ENCODE measurements at places on chromosomes 5 and 9.

DNA sequence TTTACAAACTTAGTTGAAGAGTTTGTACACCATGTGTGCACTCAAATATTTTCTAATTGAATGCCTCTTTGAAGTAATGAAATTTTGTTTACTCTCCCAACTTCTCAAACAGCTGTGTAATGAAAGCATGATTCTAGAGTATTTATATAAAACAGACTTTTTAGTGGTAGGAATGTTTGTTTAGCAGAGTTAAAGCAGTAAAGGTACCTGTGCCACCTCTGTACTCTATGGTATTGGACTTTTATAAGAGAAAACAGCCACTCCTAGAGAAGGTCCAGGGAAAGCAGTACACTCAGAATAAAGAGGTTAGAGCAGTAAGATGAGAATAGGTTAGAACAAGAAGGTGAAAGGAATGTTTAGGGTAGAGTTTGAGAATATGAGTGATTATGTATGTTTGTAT lies 163.1 kb downstream of the CHSY3 start:
- H3K4me3 ChIP-seq: no peak overlapping the region
- H3K36me3 ChIP-seq: no peaks in the 10 kb centered on the region
- H3K4me1 ChIP-seq: no peaks in the 10 kb centered on the region
- no peaks in the 10 kb centered on the region for H3K27me3 ChIP-seq

DNA sequence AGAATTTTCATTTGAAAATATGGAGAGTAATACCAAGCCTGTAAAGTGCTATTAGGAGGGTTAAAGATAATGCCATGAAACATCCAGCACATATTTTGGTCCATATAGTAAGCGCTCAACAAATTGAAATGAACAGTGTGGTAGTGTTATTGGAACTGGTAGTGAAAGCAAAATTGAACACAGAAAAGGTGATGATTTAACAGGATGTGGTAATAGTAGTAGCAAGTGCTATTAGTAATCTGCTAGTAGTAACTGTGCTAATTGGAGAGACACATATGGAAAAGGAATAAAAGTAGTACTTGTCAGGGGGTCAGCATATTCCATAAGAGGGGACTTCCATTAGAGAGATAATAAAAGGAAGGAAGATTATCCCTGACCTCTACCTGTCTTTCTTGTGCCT lies 187.3 kb downstream of the HTR1A start:
- H3K27me3 ChIP-seq: no peaks in the 10 kb centered on the region
- DNase-seq: no peak
- no peak overlapping the region for H3K27ac ChIP-seq
- H3K4me3 ChIP-seq: no peak overlapping the region
- H3K36me3 ChIP-seq: no peaks in the 10 kb centered on the region

DNA sequence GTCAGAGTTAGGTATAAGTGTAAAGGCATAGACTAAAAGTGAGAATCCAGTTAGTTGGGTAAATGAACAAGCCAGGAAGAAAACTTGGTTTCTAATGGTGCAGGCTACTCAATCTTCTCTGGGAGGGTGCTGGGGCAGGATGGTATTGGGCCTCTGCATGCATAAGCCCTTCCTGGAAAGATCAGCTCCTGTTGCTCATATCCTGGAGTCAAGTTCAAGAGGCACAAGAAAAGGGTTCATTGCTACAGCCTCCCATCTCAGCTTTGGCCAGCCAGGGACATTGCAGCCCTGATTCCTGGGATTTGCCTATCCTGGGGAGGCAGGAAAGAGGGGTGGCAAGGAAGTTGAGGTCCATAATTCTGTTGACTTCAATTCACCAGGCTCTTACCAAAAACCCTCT lies 40.7 kb upstream of the ATP6V1G1 start:
- H3K27ac ChIP-seq: no peak overlapping the region
- H3K36me3 ChIP-seq: no peaks in the 10 kb centered on the region
- peaks cover 38% of the 10 kb centered on the region for H3K27me3 ChIP-seq
- H3K4me1 ChIP-seq: no peaks in the 10 kb centered on the region

- no peaks in the 10 kb centered on the region for H3K4me1 ChIP-seq
- H3K27ac ChIP-seq: no peak overlapping the region
- H3K36me3 ChIP-seq: no peaks in the 10 kb centered on the region
- no peaks in the 10 kb centered on the region for H3K27me3 ChIP-seq
Observed at GRCh38 chr5:120503341-120503740, 39.2 kb downstream of the PRR16 start.

DNA sequence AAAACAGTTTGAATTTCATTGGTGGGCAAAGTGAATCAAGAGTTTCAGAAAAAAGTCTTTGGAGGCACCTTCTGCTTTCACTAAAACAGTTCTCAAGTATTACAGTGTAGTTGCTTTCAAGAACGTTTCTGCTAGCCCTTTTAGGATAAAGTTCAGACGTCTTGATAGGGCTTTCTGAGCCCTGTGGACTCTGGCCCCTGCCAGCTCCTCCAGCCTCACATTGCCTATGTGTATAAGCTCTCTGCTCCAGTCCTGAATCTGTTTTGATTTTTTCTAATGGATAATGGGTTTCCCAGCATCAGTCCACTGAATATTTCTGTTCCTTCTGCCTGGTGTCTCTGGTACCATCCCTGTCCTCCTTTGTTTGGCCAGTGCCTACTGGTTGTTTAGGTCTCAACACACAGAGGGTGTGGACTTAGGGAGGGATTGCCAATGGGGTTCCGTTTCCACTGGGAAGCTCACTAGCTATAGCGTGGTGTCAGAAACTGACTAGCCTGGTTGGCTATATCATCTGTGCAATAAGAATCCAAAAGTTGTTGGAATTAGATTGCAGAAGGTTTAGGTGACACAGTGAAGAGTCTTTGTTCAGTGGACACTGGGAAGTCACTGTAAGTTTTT lies 26.4 kb downstream of the ARHGAP26 start:
- H3K27me3 ChIP-seq: no peaks in the 10 kb centered on the region
- H3K4me3 ChIP-seq: no peak overlapping the region
- no peak for DNase-seq
- peaks cover 1% of the 10 kb centered on the region for H3K36me3 ChIP-seq
- H3K4me1 ChIP-seq: peaks cover 57% of the 10 kb centered on the region

GRCh38 chr5:8136271-8136670 lies 267.3 kb downstream of the MTRR start:
- no peak overlapping the region for H3K27ac ChIP-seq
- no peaks in the 10 kb centered on the region for H3K27me3 ChIP-seq
- no peaks in the 10 kb centered on the region for H3K36me3 ChIP-seq
- no peak for DNase-seq

DNA sequence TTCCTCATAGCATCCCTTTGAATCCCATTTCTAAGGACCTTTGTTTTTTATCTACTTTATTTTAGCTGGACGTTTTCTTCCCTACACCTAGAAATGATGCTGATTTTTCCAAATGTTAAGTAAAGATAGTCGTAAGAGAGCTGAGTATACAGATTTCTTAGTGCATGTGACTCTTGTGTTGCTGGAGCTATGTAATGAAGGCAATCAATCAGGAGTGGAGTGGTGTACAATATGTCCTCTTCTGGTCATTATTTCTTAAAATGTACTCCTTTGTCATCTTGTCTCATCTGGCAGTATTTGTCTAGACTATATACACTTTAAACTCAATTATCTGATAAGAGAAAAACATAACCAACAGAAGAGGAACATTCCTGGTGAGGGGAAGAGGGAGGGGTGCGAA lies 13.5 kb downstream of the GAPT start:
- H3K27ac ChIP-seq: no peak overlapping the region
- no peaks in the 10 kb centered on the region for H3K36me3 ChIP-seq
- no peak for DNase-seq

DNA sequence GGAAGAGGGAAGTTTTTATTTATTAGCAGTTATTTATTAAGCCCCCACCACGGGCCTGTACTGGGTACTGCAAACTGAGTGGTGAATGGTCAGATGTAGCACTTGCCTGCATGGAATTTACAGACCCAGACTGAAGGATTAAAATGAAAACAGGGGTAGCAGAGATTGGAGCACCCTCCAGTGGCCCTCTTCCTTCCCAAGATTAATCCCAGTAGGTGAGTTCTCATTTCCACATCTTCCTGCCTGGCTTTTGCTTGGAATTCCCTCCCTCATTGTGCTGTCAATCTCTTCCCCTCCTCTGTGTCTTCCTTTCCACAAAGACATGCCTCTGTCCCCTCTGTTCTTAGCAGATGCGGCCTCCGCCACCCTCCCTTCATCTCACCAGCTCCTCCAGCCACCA lies 39.2 kb downstream of the MVB12B start:
- H3K27me3 ChIP-seq: no peaks in the 10 kb centered on the region
- DNase-seq: no peak
- H3K27ac ChIP-seq: no peak overlapping the region
- H3K36me3 ChIP-seq: no peaks in the 10 kb centered on the region
- no peak overlapping the region for H3K4me3 ChIP-seq

GRCh38 chr9:18756712-18757125 lies 276.3 kb downstream of the SAXO1 start:
- no peaks in the 10 kb centered on the region for H3K27me3 ChIP-seq
- DNase-seq: no peak
- no peaks in the 10 kb centered on the region for H3K36me3 ChIP-seq

GRCh38 chr5:55578771-55579170 lies 44.0 kb upstream of the PLPP1 start:
- H3K36me3 ChIP-seq: no peaks in the 10 kb centered on the region
- H3K4me3 ChIP-seq: no peak overlapping the region
- H3K4me1 ChIP-seq: peaks cover 40% of the 10 kb centered on the region
- DNase-seq: no peak
- H3K27me3 ChIP-seq: no peaks in the 10 kb centered on the region

DNA sequence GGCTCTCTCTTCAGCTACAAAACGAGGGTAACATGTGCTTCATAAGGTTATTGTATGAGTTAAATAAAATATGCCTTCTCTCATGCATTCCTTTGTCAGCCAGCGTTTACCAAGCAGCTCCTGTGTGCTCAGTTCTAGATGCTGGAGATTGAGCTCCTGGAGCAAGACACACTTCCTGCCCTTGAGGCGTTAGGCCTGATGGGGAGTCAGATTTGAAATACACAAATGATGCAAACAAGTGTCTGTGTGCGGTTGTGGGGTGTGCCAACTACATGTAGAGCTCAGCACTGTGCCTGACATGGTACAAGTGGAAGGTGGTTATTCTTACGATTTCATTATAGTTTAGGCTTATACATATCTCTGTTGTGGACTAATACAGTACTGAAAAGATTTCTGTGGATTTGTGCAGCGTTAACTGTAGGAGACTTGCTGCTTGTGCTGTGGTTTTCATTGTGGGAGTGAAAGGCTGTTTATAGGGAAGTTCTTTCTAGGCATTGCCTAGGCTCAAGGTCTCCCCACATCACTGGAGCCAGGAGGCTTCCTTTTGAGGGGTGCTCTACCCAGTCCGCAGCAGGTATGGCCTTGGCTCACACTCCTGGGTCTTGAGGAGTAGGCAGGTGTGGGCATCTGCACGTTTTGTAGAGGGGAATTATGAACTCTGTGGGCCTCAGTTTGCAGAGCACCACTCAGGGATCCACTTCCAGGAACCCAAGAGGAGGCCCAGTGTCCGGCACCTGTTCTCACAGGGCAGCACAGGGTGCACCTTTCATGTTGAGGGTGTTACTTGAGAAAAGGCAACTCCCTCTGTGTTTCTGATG lies 39.8 kb upstream of the ANGPTL2 start:
- no peak for DNase-seq
- H3K27me3 ChIP-seq: peaks cover 7% of the 10 kb centered on the region
- H3K27ac ChIP-seq: no peak overlapping the region
- no peak overlapping the region for H3K4me3 ChIP-seq
- no peaks in the 10 kb centered on the region for H3K36me3 ChIP-seq

GRCh38 chr9:36905101-36906066 lies 128.7 kb downstream of the PAX5 start:
- H3K27ac ChIP-seq: no peak overlapping the region
- H3K27me3 ChIP-seq: peaks cover 30% of the 10 kb centered on the region
- H3K4me1 ChIP-seq: peaks cover 6% of the 10 kb centered on the region

- H3K4me3 ChIP-seq: no peak overlapping the region
- DNase-seq: no peak
- H3K27ac ChIP-seq: no peak overlapping the region
- H3K27me3 ChIP-seq: no peaks in the 10 kb centered on the region
- H3K4me1 ChIP-seq: peaks cover 7% of the 10 kb centered on the region
Observed at GRCh38 chr9:76676857-76677256, 87.4 kb upstream of the PCA3 start.

- no peaks in the 10 kb centered on the region for H3K4me1 ChIP-seq
- no peak for DNase-seq
- no peak overlapping the region for H3K4me3 ChIP-seq
- no peak overlapping the region for H3K27ac ChIP-seq
Observed at GRCh38 chr5:12934722-12935121, 1009.8 kb downstream of the DNAH5 start.

DNA sequence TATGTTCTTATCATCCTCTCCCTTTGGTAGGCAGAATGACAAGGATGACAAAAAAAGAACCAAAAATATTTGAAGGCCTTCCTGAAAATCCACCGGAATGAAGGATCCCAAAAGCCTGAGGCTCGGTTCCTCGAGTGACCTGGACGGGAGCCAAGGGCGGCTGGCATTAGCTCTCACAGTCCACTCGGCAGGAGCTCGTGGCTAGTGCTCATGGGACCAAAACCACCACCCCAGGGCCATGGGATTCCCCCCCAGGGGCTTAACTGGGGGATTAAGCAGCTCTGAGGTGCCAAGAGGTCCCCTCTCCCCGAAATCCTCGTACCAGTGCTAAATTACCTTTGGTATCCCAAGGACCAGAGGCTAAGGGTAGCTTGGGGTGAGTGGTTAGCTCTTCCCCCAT lies 586 bp upstream of the PDZD2 start:
- no peak for DNase-seq
- H3K4me3 ChIP-seq: peak overlapping the region; percentile 89
- peaks cover 4% of the 10 kb centered on the region for H3K4me1 ChIP-seq
- peak overlapping the region; percentile 31 for H3K27ac ChIP-seq

GRCh38 chr5:59835800-59836199 lies 57.7 kb downstream of the PDE4D start:
- no peak overlapping the region for H3K27ac ChIP-seq
- DNase-seq: no peak
- H3K27me3 ChIP-seq: peaks cover 5% of the 10 kb centered on the region
- H3K36me3 ChIP-seq: no peaks in the 10 kb centered on the region

DNA sequence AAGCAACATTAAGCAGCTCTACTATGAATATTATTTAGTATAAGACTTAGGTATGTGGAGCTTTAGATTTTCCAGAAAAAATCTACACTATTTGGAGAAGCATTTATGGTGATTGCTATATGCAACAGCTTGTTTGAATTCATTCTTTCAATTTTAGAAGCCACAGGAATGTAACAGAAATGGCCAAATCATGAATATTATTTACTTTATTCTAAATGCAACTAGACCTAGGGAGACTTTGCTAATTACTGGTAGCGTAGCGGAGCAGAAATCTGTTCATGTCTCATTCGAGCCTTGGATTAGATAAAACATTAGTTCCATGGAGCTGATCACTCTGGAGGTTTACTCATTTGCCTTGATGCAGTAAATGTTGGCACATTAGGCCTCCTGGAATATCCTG lies 290.2 kb downstream of the ZNF608 start:
- H3K4me3 ChIP-seq: no peak overlapping the region
- no peaks in the 10 kb centered on the region for H3K27me3 ChIP-seq
- no peaks in the 10 kb centered on the region for H3K4me1 ChIP-seq

- no peak overlapping the region for H3K4me3 ChIP-seq
- no peak for DNase-seq
- peaks cover 16% of the 10 kb centered on the region for H3K4me1 ChIP-seq
- no peaks in the 10 kb centered on the region for H3K36me3 ChIP-seq
- no peaks in the 10 kb centered on the region for H3K27me3 ChIP-seq
Observed at GRCh38 chr9:134182554-134183085, 18.3 kb upstream of the RNU6ATAC start.

GRCh38 chr5:81805086-81805485 lies 54.2 kb upstream of the SSBP2 start:
- H3K27me3 ChIP-seq: peaks cover 11% of the 10 kb centered on the region
- DNase-seq: peak; percentile 57
- no peaks in the 10 kb centered on the region for H3K36me3 ChIP-seq
- H3K27ac ChIP-seq: no peak overlapping the region
- no peak overlapping the region for H3K4me3 ChIP-seq

GRCh38 chr5:148005788-148006520 lies 57.8 kb upstream of the SPINK5 start:
- H3K27me3 ChIP-seq: no peaks in the 10 kb centered on the region
- no peaks in the 10 kb centered on the region for H3K4me1 ChIP-seq
- H3K36me3 ChIP-seq: no peaks in the 10 kb centered on the region
- no peak for DNase-seq
- H3K4me3 ChIP-seq: no peak overlapping the region

All from activated CD4-positive, alpha-beta T cell treated with anti-CD3 and anti-CD28 coated beads, Interleukin-2, amount 10 ng/mL, durations not matched to agents 24 days and 14 days (primary cell).